ENCODE measurements at places on chromosomes 11 and 22.

DNA sequence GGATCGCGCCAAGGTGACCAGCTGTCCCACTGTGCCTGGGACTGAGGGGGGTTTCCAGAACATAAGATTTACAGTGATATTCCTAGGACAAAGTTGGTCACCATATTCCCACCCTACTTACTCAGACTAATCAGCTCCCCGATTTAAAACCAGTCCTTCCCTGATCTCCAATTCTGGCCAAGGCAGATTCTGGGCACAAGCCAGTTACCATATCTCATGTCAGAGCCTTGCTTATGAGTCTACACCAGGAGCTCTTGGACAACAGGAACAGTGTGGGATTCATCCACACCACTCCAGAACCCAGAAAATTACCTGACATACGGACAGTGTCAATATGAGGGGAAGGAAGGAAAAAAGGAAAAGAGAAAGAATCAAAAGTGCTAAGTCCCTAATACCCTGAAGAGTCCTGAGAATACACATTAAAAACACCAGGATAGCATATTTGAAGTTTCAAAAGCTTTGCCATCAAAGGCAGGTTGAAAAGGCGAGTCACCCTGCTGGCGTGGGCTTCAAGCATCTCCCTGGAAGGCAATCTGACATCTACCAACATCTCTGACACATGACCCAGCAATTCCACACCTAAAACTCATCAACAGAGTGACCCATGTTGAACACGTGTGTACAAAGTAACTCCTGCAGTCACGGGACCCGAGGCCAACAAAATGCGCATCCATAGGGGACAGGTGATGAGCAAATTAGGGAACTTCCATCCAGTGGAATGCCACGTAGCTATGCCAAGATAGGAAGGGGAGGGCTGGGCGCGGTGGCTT is 8.0 kb upstream of the IL2RB start:
- no peak for DNase-seq

GRCh38 chr22:34105461-34106062 is 185.3 kb upstream of the LARGE1 start:
- peak; percentile 16 for DNase-seq

DNA sequence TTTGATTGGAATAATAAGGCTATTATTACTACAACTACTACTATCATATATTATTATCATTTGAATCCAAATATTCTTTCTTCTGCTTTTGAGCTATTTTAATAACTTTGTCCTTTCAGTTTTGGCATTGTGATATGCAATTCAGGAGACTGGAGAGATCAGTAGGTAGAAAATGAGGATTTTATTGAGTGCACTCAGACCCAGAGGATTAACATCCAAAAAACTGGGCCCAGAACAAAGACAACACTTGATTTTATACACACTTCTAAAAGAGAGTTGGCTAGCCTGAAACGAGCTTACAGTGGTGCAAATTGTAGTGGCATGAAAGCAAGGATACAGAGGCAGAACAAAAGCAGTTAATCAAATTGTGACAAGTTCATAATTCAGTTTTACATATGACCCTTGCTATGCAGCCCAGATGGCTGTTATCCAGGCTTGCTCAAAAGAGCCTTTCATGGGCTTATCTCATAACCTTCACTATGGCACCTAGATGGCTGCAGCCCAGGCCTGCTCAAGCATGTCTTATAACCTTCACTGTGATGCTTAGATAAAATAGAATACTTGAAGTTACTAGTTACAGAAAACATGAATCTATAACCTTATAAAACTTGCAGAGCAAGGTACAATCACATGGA is 796.3 kb upstream of the RAG2 start:
- DNase-seq = no peak

DNA sequence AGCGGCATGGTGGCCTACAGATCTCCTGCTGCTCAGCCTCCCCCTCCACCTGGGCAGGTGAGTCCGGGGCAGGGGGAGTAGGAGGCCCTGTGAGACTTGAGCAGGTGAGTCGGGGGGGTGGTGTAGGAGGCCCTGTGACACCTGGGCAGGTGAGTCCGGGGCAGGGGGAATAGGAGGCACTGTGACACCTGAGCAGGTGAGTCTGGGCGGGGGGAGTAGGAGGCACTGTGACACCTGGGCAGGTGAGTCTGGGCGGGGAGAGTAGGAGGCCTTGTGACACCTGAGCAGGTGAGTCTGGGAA is 299.3 kb downstream of the BRD1 start:
- no peak for DNase-seq

GRCh38 chr11:93525601-93526345 is 17.4 kb downstream of the SMCO4 start:
- DNase-seq = no peak

- DNase-seq = no peak
Observed at GRCh38 chr11:123180574-123180973, 14.5 kb downstream of the CLMP start.

- no peak for DNase-seq
Observed at GRCh38 chr11:8567602-8568198, 26.3 kb downstream of the STK33 start.

- no peak for DNase-seq
Observed at GRCh38 chr11:47453365-47453764, 4.4 kb upstream of the RAPSN start.

GRCh38 chr22:35230839-35231584 is 26.3 kb upstream of the HMGXB4 start:
- no peak for DNase-seq

- DNase-seq = no peak
Observed at GRCh38 chr11:6547177-6547576, 50.1 kb downstream of the DNHD1 start.

DNA sequence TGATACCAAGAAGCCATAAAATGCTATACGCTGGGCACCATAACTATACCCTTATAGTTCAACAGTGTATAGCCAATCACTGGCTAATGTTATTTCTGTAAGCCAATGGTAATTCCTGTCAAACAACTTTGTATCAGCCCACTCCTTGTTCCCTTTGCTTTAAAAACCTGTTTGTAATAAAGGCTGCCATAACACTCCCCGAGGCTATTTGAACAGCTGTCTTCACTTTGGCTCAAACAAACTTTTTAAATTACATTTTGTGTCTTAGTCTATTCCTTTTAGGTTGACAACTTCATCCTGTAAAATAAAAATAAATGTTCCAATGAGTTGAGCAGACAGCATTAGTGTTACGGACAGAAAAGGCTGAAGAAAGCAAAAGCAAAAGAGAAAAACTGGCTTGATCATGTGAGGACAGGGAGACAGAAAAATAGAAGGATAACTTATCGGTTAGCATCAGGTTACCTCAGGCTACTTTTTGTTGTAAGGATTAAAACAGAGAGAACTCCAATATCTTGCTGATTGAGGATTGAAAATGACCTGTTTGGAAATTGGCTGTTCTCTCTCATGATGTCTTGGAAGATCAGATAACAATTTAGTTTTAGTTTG is 95.0 kb downstream of the AASDHPPT start:
- no peak for DNase-seq

- no peak for DNase-seq
Observed at GRCh38 chr11:4095509-4096230, 1.1 kb downstream of the RRM1 start.

DNA sequence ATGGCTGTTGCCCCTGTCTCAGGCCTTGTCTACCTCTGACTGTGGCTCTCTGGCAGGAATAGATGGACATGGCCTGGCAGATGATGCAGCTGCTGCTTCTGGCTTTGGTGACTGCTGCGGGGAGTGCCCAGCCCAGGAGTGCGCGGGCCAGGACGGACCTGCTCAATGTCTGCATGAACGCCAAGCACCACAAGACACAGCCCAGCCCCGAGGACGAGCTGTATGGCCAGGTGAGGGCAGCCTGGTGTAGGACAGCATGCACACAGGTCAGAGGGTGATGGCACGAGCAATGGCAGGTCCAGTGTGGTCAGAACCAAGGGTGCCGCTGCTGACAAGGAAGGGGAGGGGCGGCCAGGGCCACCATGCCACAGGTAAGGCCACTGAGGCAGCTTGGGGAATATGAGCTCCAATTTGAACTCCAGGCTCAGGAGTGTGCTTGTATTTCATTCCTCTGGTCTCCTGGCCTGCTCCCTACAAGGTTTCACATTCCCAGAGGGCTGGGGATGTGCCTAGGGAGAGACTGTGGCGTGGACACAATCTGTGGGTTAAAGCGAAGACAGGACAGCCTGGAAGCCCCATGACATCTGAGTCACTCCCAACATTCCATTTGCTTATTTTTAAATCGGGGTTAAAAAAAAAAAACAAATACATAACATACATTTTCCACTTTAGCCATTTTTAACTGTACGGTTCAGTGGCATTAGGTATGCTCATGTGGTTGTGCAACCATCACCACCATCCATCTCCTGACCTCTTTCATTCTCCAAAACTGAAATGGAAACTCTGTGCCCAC is 562 bp downstream of the FOLR3 start:
- no peak for DNase-seq

DNA sequence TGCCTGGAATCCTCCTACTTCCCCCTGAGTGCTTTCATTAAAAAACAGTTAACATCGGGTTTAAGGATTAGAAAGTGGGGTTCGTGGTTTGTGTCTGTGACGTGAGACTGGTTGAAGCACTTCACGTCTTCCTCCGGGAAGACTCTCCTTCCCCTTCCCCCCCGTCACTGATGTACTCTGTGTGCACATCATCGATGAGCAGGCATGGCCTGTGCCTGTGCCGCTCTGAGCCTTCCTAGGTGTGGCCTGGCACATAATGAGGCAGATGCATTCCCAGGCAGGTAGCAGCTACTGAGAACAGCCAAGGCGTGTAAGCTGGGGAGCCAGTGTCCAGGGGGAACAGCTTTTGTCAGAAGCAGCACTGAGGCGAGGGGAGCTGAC is 93.8 kb downstream of the BCR start:
- DNase-seq = no peak

DNA sequence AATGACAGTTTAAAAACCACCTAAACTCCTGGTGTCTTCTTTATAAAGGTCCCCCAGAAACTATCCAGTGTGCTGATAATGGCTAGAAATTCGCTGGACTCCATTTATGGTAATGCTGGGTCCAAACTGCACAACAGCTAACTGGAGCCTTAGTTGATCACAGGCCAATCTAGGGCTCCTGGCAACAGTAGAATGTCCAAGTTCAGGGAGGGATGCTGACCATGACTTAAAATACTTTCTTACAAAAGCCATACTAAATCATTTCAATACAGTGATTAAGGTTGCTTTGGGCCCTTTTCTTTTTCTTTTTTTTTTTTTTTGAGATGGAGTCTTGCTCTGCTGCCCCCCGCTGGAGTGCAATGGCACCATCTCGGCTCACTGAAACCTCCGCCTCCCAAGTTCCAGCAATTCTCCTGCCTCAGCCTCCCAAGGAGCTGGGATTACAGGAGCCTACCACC is 14.5 kb upstream of the GAB2 start:
- DNase-seq = no peak

DNA sequence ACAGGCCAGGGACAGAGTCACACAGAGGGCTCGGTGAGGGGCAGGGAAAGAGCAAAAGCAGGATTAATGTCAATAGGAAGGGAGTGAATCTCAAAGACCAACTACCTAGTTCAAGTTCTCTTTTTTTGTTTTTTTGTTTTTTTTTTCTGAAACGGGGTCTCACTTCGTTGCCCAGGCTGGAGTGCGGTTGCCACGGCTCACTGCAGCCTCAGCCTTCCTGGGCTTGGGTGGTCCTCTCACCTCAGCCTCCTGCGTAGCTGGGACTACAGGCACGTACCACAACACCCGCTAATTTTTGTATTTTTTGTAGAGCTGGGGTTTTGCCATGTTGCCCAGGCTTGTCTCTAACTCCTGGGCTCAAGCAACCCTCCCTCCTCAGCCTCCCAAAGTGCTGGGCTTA is 9.7 kb upstream of the BCL9L start:
- no peak for DNase-seq

GRCh38 chr22:22919041-22919440 is 31.4 kb downstream of the IGLL5 start:
- no peak for DNase-seq
